B cell (primary cell): ENCODE measurements at places on chromosomes 5 and 9. TPM values are rescaled to one million over a fixed set of nuclear protein-coding genes. Genes with fewer than 3 reads are reported as not detected.

Gene GNA14
- not detected in 2 replicates for total RNA-seq

DNA sequence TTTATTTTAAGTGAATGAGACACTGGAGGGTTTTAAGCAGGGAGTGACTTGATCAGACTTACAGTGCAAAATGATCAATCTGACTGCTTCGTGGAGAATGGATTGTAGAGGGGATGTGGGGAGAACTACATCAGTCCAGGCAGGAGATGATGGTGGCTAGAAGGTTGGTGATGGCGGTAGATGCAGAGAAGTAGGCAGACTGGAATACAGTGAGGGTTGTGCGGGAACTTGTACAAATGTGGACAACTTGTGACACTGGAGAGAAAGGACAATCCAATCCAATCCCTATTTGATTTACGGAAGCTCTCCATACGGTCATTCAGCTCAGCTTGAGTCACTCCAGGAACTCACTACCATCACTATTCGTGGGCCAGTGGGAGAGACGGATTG, 593 bp downstream of the TIGD6 start:
- peaks cover 21% of the 10 kb centered on the region for H3K4me1 ChIP-seq
- peak overlapping the region; percentile 90 for H3K4me3 ChIP-seq
- no peaks in the 10 kb centered on the region for H3K27me3 ChIP-seq
- H3K27ac ChIP-seq = peak overlapping the region; percentile 87
- DNase-seq = no peak
- peaks cover 15% of the 10 kb centered on the region for H3K36me3 ChIP-seq

- H3K36me3 ChIP-seq = no peaks in the 10 kb centered on the region
- no peak overlapping the region for H3K27ac ChIP-seq
- no peak for DNase-seq
- H3K4me3 ChIP-seq = no peak overlapping the region
Observed at GRCh38 chr5:133473291-133473690, 139.1 kb downstream of the FSTL4 start.

DNA sequence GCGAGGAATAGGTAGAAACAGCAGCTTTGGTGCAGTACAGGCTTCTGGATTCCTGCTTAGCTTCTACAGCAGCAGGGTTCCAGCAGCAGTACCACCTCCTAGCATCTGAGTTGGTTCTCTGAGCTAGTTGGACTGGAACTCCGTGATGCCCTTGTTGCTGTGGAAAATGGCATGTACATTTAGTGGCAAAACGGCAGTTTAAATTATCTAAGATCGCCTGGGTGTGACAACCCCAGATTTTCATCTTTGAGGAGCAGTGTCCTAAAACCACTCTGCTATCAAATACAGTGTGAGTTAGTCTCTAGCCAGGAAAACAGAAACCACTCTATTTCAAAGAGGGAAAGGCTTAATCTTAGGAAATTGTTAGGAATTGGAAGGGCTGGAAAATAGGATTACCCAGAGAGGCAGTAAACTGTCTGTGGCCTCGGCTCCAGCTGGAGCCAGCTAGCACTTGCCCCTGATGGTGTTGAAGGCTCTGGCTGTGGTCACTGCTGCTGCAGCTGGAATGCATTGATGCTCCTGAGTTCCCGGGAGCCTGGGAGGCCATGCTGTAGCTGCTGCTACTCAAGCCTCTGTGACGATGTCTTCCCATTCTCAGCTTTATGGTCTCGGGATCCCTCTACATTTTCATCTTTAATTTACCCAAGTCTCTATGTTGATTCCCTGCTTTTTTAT, 29.4 kb downstream of the RAD23B start:
- peaks cover 13% of the 10 kb centered on the region for H3K4me1 ChIP-seq
- H3K4me3 ChIP-seq = no peak overlapping the region
- peaks cover 8% of the 10 kb centered on the region for H3K36me3 ChIP-seq
- H3K27ac ChIP-seq = no peak overlapping the region

- no peaks in the 10 kb centered on the region for H3K36me3 ChIP-seq
- H3K4me3 ChIP-seq = no peak overlapping the region
- H3K27ac ChIP-seq = no peak overlapping the region
- DNase-seq = no peak
- no peaks in the 10 kb centered on the region for H3K4me1 ChIP-seq
Observed at GRCh38 chr5:180078348-180078747, 6.8 kb upstream of the RNF130 start.

GRCh38 chr5:144585681-144586080, 415.0 kb downstream of the KCTD16 start:
- H3K27ac ChIP-seq = no peak overlapping the region
- no peak for DNase-seq

Gene NIPAL4
- 3.1 and 4.6 TPM in 2 replicates for total RNA-seq
